ENCODE measurements at places on chromosomes 12 and 14. TPM values are rescaled to one million over a fixed set of nuclear protein-coding genes. Genes with fewer than 3 reads are reported as not detected.

- DNase-seq, result no peak
Measured at GRCh38 chr12:9707356-9707755, 25.5 kb downstream of the CLECL1 start.

- peak; percentile 78 for DNase-seq
Measured at GRCh38 chr12:674272-674781, 11.1 kb upstream of the NINJ2 start.

- DNase-seq, result peak; percentile 52
Measured at GRCh38 chr12:109804820-109805761, 28.1 kb downstream of the TRPV4 start.

DNA sequence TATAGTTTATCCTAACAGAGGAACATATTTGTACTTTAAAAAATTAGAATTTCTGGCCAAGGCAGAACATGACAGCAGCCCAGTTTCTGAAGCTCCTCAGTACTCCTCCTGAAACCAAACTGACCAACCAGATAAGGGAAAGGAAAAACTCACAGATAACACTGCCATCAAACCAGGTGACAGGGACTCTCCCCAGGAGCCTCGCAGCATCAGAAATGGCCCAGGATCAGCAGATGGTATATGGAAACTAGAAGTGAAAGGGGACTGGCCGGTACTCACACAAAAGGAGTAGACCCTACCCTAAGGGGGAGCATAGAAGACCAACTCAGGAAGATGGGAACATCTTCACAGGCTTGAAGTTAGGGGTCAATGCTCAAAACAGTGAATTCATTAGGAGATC lies 22.0 kb downstream of the GALC start:
- no peak for DNase-seq

- DNase-seq, result no peak
Measured at GRCh38 chr14:58598028-58598803, 39.5 kb upstream of the DACT1 start.

DNA sequence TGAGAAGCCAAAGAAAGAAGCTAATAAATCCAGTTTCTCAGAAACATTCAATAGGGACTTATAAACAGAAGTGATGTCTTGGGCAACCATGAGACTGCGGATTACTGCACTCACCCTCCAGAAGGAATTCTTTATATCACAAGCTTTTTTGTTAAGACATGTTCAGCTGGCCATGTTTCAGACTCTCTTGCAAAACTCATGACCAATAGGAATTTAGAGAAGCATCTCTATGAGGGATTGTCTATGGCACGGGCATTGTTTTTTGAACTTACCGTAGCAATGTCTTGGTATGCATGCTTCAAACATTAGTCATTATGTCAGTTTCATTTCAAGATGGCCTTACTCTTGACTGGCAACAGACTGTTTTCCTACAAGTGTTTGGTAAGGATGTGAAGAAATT lies 15.5 kb upstream of the ZNF268 start:
- DNase-seq, result no peak

DNA sequence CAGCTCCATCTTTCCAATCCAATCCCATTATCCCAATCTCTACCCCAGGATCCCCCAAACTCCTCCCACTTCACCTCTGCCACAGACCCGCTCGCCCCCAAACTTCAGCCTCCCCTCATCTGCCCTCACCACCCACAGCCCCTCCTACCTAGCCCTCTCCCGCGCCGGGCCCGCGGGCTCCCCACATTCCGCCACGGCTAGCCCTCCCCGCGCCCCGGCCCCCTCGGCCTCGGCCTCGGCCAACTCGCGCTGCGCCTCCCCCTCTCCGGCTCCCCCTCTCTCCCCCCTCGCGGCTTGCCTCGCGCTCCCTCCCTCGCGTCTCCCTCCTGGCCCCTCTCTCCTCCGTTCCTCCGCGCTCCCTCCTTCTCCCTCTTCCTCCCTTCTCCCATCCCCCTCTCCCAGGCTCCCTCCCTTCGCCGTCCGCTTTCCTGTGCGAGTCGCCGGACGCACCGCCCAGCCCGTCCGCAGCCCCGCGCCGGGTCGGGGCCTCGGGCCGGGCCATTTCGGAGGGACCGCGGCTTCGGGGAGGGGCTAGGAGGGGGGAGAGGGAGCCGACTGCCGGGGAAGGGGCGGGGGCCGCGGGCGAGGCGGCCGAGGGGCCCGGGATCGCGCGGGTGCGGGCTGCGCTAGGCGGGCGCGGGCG lies at the start of gene ATN1:
TSS of gene ATN1 (plus strand) at position 581 of the 643 bp plus-strand sequence. CDS start 6,043 bp downstream, outside the sequence.
- DNase-seq, result peak; percentile 43

DNA sequence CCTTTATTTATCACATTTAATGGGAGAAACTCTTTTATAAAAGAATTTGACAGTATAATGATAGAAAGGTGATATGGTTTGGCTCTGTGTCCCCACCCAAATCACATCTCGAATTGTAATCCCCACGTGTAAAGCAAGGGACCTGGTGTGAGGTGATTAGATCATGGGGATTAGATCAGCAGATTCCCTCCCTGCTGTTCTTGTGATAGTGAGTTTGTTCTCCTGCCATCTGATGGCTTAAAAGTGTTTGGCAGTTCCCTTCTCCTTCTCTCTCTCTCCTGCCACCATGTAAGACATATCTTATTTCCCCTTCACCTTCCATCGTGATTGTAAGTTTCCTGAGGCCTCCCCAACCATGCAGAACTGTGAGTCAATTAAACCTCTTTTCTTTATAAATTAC lies 1110.3 kb downstream of the FLRT2 start:
- no peak for DNase-seq

GRCh38 chr12:87304406-87304805 lies 724.8 kb downstream of the C12orf50 start:
- no peak for DNase-seq

GRCh38 chr12:77377116-77377515 lies 311.7 kb upstream of the E2F7 start:
- no peak for DNase-seq

DNA sequence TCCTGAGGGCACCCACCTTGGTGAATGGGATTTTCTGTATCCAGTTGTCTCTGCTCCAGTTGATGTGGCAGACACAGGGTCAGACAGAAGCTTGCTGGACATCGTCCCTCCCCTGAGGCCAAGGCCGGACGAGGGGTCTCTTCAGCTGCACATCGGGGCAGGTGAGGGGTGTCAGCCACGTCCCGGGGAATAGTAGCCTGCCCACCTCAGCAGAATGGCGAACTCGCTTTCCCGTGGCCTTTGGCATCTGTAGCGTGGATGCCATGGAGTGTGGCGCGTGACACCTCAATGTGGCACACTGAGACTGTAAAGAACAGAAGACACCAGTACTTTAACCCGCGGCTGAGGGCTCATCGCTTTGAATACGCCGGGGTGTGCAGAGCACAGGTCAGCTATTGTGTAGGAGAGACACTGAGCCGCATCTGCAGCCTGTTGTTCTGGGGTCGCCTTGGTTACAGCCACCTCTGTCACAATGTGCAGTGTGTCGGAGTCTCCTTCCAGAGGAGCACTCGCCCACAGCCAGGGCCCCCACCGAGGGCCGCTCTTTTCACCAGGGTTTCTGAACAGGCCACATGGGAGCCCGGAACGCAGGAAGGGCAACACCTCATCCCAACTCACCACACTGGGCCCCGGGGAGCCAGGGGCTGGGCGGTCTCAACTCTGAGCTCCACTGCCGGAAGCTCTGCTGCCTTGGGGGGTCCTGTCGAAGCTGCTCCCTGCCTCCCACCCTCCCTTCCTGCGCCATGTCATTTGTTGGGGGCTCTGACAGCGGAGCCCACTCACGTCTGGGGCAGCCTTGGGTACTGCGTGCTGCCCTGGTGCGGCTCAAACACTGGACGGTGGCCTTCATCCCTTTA lies 77.0 kb downstream of the ADGRD1 start:
- no peak for DNase-seq

- DNase-seq, result no peak
Measured at GRCh38 chr12:7155471-7156034, 25.4 kb downstream of the CLSTN3 start.

DNA sequence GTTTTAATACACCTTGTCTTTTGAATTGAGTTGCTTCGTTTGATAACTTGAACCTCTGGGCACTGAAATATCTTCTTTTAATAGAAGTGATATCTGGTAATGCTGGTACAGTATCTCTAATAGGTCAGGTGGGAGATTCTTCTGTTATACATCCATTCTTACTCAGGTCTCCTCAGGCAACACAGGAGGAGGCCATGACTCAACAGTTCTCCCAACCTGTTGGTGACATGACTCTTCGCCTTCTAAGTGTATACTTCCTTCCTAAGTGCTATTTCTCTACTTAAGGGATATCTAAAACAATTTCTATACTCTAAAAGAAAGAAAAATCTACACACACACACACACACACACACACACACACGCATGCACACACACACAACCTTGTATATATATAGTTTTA lies 509.1 kb downstream of the PCNX1 start:
- no peak for DNase-seq

DNA sequence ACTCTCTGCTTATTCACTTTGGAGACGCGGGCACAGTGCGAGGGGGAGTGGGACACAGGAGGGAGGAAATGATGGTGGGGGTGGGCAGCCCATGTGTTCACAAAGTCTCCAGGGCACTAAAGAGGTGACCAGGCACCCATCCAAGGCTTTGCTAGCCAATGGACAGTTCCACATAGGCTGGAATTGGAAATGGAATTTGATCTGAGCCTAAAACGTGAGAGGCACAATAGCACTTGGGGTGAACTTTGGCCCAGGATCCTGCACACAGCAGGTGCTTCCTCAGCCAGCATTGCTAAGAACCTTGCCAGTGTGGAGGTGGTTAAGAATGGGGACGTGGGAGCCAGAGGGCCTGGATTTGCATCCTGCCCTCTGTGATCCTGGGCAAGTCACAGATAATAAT lies 193.8 kb downstream of the CHST11 start:
- no peak for DNase-seq

DNA sequence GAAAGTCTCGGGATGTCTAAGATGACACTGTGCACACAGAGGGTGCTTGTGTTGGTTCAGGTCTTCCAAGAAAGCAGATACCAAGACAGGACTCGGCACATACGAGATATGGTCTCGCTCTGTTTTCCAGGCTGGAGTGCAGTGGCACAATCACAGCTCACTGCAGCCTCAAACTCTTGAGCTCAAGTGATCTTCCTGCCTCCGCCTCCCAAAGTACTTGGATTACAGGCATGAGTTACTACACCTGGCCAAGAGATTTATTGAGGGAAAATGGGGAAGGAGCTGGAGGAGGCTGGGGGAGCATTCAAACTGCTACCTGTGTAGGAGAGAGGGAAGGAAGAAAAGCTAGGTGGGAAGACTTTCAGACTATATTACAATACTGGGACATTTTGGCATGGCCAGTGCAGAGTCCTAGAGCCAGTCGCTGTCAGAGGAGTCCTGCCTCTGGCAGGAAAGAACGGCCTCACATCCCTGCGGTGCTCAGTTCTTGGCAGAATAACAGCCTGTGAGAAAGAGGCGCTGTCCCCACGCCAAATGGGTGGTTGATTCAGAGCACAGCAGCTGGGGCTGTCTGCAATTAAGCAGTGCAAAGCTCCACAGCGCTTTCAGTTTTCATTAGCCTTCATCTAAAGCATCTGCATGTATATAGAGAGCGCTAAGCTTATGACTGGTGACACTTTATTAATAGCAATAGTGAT lies 18.3 kb downstream of the SLC17A8 start:
- DNase-seq, result no peak

DNA sequence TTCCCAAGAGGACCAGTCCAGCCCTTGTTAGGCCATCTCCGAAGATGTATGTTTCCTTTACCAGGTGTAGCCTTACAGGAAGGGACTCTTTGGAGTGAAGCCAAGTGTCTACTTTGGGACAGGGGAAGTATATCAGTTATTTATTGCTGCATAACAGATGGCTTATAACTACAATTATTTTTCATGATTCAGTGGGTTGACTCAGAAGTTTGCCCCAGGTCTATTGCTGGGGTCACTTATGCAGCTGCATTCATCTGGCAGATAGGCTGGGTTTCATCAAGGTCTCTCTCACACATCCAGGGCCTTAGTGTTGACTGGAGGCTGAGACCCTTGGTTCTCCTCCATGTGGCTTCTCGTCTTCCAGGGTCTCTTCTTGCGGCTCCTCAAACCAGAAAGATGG lies 170.1 kb downstream of the NRXN3 start:
- no peak for DNase-seq

GRCh38 chr12:67671892-67672291 lies 23.3 kb downstream of the DYRK2 start:
- no peak for DNase-seq

- DNase-seq, result no peak
Measured at GRCh38 chr14:83746336-83746735, 1783.6 kb upstream of the FLRT2 start.

GRCh38 chr12:89494411-89495231 lies 30.0 kb downstream of the GALNT4 start:
- DNase-seq, result no peak

- DNase-seq, result no peak
Measured at GRCh38 chr12:110266381-110266960, 14.6 kb upstream of the ATP2A2 start.

DNA sequence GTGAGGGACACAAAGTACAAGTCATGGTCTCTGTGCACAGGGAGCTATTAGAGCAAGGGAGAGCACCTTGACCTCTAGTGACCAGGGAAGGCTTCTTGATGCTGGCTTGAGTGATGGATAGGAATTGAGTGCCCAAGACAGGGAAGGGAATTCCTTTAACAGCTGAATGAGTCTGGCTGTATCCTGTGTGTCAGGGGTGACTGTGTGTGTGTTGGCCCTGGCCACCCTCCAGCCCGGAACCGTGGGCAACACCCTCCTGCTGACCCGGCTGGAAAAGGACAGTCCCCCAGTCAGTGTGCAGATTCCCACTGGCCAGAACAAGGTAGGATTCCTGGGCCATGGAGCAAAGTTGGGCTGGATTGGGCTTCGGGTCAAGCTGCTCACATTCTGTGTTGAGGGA lies 5.5 kb upstream of the PFDN5 start:
- DNase-seq, result no peak

The DPPA3 gene
- total RNA-seq, result not detected

The CACNA1C gene
- total RNA-seq, result 0.08 TPM

The IFI27L2 gene
- 24.0 TPM for total RNA-seq

The INHBE gene
- not detected for total RNA-seq

The GPRC5D gene
- total RNA-seq, result not detected

The ZFHX2 gene
- 0.45 TPM for total RNA-seq

The USP44 gene
- 4.2 TPM for total RNA-seq

The CLEC7A gene
- total RNA-seq, result 12.8 TPM

The AQP2 gene
- total RNA-seq, result not detected

The KIF5A gene
- total RNA-seq, result 1.7 TPM

The KCNH3 gene
- 5.2 TPM for total RNA-seq

The GYS2 gene
- total RNA-seq, result 0.27 TPM

The SERPINA6 gene
- not detected for total RNA-seq

The HOXC5 gene
- total RNA-seq, result not detected

The CMKLR1 gene
- 2.0 TPM for total RNA-seq

The CD9 gene
- total RNA-seq, result 19.6 TPM

The RBP5 gene
- total RNA-seq, result 0.50 TPM

Data from naive thymus-derived CD4-positive, alpha-beta T cell (primary cell).